ENCODE measurements at places on chromosomes 3 and 15.

GRCh38 chr3:197983076-197983475, 23.1 kb downstream of the LMLN start:
- no peak for DNase-seq

DNA sequence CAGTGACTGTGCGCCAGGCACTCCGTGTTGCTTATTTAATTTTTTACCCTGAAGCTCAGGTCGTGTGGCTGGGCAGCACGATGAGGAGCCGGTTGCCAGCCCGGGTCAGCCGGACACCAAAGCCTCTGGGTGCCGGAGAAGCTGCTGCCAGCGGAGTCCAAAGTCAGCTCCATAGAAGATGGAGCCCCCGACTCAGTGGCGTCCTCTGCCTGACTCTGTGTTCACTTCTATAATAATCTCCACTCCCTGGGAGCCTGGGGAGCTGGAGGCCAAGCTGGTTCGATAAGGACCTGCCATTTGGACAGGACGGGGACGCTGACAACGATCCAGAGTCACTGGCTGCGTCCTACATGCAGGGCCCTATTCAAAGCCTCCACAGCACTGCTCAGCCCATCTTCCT, 78.6 kb downstream of the VGLL4 start:
- no peak for DNase-seq

GRCh38 chr3:28103861-28104260, 137.6 kb upstream of the CMC1 start:
- no peak for DNase-seq

DNA sequence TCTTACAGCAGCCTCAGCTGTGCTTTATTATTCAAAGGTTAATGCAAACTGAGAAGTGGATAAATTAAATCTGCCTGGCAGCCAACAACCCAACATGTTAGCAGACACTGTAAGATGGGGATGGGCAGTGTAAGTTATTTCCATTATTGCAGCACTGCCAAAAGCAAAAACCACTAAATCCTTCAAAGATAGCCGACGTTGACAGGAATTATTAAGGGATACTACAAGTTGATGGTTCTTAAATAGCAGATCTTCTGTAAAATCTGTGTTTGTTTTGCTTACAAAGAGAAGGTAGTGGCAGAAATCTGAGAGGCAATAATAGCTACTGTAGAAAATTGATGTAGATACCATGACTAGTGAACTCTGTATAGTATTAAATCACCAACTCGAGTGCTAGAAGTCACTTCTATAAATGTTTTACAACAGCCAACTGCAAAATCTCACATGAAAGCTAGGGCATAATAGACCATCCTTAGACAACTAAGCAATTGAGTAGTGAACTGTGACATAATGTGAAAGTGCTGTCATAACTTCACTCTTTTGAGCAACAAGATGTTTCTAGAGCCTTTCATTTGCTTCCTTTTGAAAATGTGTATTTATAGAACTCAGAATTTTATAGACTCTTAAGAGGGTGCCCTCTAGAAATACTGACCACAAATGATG, 278.6 kb downstream of the UBE2E2 start:
- DNase-seq, result no peak

DNA sequence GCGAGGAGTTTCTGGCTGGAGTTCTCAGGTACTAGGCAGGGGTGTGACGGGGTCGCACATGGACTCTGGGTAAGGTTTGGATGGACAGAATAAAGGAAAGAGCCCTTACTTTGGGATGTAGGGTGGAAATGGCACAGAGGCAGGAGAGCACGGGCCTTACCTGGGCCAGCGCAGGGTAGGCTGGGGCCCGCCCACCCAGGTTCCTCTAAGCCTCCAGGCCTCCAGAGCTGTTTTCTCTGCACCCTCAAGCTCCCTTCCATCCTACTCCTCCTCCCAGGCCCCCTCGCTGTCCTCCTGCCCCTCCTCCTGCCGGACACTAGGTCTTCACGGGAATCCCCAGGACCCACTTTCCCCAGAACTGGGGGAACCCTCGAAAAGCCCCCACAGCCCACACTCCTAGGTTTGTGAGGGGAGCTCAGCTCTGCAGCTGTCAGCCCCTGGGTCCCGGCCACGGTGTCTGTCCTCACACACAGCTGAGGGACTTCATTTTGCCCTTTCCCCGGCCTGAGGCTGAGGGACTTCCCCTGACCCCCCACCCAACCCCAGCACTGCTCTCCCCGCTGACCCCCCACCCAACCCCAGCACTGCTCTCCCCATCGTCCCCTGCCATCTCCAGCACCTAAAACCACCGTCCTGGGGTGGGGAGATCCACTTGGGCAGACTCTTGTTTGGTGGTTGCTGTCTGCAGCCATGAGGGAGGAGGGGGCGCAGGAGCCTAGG, 53.0 kb upstream of the PCSK6 start:
- DNase-seq, result no peak

- DNase-seq, result no peak
Observed at GRCh38 chr3:149188494-149188893, 33.1 kb downstream of the CP start.

DNA sequence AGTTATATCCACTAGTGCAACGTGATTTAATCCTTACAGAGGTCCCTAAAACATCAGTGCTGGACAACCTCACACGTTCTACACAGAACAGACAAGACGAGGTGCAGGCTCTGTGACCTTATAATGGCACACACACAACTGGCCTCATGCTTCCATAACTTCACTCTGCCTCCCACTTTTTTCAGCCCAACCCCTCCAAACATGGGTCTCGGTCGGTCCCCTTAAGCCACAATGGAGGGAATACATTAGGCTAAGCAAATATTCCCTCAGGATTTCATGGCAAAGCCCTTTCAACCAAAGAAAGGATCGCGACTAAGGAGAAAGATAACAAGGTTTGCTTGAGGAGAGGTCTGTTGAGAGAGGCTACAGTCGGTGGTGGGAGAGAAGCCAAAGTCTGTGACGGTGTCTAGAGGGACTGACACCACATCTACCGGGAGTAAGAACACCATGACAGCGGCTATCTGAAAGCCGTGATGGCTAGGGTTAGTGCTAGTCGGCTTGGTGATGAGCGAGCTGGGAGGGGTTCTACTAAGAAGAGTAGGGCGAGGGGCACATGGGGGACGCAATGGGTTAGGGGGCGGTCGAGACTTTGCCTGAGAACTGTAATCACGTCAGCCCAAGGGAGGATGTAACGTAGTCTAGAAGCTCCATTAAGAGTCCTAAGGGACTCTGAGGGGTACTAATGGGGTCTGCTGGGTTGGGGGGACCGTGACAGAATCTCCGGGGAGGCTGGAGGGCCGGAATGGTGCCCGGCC, 1.0 kb downstream of the MYO9A start:
- DNase-seq, result peak; percentile 29

DNA sequence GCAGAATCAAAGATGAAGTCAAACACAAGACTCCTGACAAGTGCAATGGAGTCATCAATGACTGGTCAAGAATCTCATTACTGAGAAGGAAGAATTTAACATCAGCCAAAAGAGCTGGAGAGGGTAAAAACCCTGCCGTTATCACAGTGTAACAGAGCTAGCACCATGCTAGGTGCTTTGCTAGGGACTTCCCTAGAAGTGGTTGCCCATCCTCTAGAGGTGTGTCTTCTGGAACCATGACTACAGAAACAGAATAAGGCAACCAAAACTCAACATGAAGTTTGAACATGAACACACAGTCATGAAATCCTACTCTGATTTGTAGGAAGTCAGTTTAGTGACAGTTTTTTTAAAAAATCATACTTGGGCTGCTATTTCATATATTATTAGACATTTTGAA, 9.5 kb downstream of the ACAD11 start:
- DNase-seq, result no peak

DNA sequence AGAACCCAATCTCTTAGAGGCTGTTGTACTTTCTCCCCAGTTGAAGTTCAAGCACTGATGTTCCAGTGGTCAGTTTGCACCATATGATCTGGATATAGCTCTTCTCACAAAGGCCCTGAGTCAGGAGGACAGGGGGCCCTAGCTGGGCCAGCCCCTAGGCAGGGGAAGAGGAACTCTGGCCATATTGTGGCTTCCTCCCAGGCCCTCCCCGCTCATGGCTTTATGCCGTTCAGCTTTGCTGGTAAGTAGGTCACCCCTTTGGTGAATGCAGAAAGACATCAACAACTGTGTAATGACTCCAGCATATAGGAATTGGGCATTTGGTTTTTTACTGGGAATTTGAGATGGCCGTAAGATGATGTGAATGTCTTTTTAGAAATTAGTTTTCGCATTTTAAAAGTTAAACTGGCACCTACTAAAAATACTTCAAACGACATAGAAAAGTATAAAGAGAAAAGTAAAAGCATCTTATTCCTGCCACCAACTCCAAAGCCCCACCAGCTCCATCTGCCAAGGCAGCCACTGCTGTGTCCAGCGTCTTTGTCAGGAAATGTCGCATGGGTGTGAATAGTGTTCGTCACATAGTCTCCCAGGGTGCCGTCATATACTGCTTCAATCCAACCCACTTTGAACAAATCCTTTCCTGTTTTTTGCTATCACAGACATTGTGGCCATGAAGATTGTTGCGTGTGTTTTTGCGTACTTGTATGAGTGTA, 25.3 kb downstream of the CCR9 start:
- no peak for DNase-seq

- DNase-seq, result peak; percentile 11
Observed at GRCh38 chr15:70220490-70221096, 122.9 kb upstream of the TLE3 start.

GRCh38 chr15:26875476-26875850, 8.6 kb downstream of the GABRA5 start:
- no peak for DNase-seq

GRCh38 chr3:48470286-48470685, 23.7 kb downstream of the ATRIP start:
- DNase-seq, result no peak

GRCh38 chr15:88586401-88587162, 34.6 kb upstream of the AEN start:
- no peak for DNase-seq

- DNase-seq, result no peak
Observed at GRCh38 chr3:104546301-104546700, 820.4 kb upstream of the ALCAM start.

- DNase-seq, result peak; percentile 65
Observed at GRCh38 chr15:73346735-73347312, 21.9 kb downstream of the HCN4 start.

GRCh38 chr15:40332113-40332781, 8.5 kb downstream of the CCDC9B start:
- DNase-seq, result no peak

DNA sequence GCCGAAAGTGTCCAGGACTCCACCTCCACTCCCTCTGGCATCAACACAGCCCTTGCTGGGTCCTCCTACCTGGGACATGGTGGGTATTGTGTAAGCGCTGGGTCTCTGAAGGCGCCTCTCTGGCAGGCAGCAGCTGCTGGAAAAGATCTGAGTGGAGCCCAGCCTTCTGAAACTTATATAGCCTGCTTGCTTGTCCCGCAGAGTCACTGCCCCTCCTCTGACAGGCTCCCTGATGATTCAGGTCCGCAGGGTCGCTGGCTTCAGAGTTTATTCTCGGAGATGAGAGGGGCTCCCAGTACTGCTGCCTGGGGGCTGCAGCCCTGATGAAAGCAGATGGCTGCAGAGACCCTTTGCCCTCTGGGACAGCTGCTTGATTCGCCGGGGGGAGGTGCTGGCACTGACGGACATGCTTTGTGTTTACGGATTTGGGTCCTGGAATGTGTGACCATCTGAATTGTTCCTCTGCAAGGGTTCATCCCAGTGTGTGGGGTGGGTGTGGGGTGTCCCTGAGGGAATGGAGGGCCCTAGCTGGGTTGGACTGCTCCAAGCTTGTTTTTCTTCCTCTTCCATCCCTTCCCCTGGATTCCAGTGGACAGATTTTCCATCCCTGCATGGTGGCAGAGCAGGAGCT, at the start of gene MUSTN1:
TSS of gene MUSTN1 (minus strand) at position 149 of the 631 bp plus-strand sequence. CDS start at position 78, 71 bp downstream.
- DNase-seq, result peak; percentile 67

GRCh38 chr3:12782172-12782815, 14.2 kb upstream of the CAND2 start:
- no peak for DNase-seq

DNA sequence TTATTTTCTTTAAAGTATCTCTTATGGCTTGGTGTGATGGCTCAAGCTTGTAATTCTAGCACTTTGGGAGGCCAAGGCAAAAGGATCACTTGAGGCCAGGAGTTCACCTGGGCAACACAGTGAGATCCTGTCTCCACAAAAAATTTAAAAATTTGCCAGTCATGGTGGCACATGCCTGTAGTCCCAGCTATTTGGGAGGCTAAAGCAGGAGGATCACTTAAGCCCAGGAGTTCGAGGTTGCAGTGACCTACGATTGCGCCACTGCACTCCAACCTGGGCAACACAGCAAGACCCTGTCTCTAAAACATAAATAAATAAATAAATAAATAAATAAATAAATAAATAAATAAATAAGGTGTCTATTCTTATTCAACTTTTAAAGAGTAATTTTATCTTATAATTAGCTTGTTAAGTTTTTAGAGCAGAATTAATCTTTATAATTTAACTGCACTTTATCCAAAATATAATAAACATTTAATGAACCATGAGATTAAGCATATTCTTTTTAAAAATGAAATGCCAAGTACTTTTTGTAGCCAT, 48.0 kb downstream of the KPNA1 start:
- DNase-seq, result no peak

- DNase-seq, result no peak
Observed at GRCh38 chr3:191484461-191484860, 23.5 kb downstream of the PYDC2 start.

DNA sequence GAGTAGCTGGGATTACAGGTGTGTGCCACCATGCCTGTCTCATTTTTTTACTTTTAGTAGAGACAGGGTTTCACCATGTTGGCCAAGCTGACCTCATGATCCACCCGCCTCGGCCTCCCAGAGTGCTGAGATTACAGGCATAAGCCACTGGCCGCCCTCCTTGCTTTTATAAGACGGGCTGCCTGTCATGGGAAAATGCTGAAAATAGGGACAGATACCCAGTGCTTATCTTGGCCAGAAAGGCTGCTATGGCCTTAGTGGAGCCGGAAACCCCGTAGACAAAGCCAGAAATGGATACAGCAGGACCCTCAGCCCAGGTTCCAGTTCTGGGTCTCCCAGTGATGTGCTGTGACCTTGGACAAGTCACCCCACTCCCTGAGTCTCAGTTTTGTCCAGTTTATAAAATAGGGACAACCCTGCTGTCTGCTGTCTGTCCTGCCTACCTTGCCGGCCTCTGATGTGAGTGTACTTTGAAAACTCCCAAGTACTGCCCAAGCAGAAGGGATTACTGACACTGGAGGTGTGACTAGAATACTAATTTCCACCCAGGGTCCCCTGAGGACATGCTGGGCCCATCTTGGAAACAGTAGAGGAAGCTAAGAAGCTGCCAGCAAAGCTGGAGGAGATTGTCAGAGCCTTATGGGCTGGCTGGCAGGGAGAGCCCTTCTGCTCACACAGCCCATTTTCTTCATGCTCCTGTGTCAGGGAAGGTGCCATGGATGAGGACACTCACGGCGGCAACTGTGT, 59.6 kb downstream of the BDH1 start:
- no peak for DNase-seq

DNA sequence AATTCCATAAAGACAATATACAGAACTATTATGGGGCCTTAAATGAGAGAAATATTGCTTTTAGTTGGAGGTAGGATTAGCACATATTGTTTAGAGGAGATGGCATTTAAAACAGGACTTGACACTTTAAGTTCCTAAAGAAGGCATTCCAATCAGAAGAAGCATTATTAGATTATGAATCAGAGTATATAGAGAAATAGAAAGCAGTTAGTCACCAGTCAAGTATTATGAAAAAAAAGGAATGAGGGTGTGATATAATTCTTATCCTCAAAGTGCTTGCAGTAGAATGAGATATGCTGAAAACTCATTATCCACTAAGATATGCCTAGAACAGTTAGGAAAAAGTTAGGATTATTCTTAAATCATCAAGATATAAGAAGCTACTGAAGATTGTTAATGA, 456.2 kb downstream of the ZNF385D start:
- no peak for DNase-seq
